ENCODE measurements at places on chromosomes 1 and 21.
A peak's percentile ranks its signal among the peaks of the same experiment; 100 is the strongest.

GRCh38 chr1:36965275-36966159 is 68.8 kb downstream of the GRIK3 start:
- no peak for DNase-seq

DNA sequence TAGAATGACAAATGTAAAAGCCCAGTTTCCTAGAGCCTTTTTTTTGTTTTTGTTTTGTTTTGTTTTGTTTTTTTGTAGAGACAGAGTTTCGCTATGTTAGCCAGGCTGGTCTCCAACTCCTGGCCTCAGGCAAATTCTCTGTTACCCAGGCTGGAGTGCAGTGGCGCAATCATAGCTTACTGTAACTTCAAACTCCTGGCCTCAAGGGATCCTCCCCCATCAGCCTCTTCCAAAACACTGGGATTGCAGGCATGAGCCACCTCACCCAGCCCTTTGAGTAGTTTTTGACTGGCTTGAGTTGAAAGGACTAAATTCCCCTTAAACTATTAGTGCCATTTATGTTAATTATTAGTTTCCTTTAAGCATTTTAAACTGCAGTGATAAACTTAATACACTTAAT is 28.8 kb upstream of the ZBTB18 start:
- DNase-seq, result no peak

DNA sequence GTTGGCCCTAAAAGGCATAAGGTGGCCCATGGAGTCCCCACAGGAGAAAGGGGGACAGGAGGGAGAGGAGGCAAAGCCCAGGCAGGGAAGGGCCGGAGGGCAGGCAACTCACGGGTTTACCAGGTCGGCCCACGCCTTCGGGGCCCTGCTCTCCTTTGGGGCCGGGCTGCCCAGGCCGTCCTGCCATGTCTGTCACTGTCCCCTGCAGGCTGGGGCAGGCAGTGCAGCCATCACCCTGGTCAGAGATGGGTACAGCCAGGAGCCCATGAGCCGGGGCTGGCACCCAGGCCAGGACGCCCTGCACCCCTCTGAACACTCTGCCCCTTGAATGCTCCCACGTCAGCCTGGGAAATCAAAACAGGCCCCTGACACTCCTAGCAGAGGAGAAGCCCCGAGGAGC is 19.8 kb downstream of the COL16A1 start:
- no peak for DNase-seq

GRCh38 chr1:168081373-168082007 is 55.2 kb downstream of the GPR161 start:
- DNase-seq, result no peak

GRCh38 chr1:236460103-236460502 is 63.7 kb upstream of the LGALS8 start:
- no peak for DNase-seq

GRCh38 chr1:29756085-29756484 is 519.8 kb downstream of the PTPRU start:
- DNase-seq, result no peak

DNA sequence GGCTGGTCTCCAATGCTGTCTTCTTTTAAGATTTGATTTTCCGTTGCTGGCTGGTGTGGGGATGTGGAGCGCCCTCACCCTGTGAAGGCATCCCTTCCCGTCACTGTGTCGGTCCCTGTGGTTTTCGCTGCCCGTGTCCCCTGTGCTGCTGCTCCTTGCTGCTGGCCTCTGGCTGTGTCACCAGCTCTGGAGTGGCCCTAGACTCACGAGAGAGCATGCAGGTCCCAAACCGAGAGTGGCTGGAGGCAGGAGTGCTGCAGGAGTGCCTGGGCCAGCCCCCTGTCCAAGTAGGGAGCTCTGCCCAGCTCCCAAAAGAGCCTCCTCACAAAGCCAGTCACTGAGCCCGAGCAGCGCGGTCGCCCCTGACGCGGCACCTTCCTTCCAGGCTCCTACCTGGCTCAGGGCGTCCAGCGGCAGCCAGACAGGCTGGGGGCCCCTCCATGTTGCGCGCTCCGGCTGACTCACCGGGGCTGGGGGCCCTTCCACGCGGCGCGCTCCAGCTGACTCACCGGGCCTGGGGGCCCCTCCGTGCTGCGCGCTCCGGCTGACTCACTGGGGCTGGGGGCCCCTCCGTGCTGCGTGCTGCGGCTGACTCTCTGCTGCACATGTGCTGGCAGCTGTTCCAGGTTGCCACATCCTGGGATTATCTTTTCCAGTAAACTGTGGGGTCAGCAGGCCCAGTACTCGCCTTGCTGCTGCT is 106.7 kb upstream of the COL6A1 start:
- DNase-seq, result no peak

DNA sequence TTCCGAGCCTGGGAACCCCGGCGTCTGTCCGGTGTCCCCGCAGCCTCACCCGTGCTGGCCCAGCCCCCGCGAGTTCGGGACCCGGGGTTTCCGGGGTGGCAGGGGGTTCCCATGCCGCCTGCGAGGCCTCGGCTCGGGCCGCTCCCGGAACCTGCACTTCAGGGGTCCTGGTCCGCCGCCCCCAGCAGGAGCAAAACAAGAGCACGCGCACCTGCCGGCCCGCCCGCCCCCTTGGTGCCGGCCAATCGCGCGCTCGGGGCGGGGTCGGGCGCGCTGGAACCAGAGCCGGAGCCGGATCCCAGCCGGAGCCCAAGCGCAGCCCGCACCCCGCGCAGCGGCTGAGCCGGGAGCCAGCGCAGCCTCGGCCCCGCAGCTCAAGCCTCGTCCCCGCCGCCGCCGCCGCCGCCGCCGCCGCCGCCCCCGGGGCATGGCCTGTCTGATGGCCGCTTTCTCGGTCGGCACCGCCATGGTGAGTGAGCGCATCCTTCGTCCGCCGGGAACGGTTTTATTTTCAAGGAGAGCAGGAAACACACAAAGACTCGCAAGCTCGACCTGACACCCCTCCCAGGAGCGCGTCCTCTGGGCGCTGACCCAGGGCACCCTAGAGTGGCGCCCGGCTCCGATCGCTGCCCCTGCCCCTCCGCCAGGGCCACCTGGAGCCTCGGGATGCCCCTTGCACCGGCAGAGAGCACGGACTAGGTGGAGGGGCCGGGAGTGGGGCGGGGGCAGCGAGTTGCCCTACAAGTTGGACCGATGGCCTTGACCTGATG is at the start of gene ABCG1:
ABCG1 (plus strand) TSS at position 305 of the 770 bp plus-strand sequence; CDS start at position 428, 123 bp downstream.
- peak; percentile 63 for DNase-seq

DNA sequence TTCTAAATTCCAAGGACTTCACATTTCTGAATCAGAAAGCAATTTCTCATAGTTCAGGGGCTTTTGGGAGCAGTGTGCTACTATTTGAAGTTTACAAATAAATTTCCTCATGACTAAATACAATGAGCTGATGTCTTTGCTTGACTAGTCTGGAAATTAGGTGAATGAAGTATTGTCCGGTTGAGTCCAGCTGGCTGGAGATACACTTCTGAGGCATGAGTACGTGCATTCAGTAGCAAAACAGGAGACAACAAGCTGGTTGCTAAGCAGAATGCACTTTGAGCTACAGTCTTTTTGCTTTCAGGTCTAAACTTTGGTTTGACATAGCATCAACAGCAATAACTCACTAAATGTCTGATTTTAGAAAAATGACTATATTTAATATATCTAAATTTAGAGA is 27.1 kb downstream of the ZNHIT6 start:
- DNase-seq, result no peak

DNA sequence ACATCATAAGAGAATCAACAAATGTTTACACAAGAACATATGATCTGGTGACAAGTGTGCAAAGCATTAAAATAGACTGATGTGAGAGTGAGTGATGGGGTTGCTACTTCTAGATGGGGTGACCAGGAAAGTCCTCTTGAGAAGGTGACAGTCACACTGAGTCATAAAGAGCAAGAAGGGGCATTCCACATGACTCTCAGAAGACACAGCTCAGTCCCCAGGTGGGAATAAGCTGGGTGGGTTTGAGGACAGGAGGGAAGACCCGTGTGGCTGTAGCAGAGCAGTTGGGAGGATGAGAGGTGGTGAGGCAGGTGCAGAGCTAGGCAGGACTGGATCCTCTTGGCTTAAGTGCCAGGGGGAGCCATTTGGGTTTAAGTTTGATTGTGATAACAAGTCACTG is 53.1 kb downstream of the TNR start:
- no peak for DNase-seq

GRCh38 chr1:67987046-67987799 is 63.2 kb downstream of the DIRAS3 start:
- DNase-seq, result no peak

- DNase-seq, result no peak
Observed at GRCh38 chr1:65432918-65433317, 12.4 kb downstream of the LEPR start.

- DNase-seq, result no peak
Observed at GRCh38 chr1:26797627-26798026, 9.9 kb downstream of the PIGV start.

- DNase-seq, result no peak
Observed at GRCh38 chr21:36471254-36471723, 8.6 kb downstream of the CLDN14 start.

DNA sequence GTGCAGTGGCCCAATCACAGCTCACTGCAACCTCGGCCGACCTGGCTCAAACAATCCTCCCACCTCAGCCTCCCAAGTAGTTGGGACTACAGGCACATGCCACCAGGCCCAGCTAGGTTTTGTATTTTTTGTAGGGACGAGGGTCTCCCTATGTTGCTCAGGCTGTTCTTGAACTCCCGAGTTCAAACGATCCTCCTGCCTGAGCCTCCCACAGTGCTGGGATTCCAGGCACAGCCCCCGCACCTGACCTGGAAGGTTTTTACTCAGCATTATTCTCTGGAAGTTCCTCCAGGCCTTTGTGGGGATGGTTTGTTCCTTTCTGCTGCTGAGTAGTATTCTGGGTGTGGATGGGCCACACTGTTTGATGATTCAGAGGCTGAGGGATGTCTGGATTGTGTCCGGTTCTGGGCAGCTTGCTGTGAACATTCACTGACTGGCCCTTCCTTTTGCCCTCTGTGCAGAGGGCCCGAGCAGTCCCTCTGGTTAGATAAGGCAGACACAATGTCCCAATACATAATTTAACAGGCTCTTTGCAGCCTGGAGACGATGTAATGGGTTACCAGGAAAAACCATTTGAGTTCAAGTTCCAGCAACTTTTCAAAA is 6.0 kb upstream of the TRAPPC10 start:
- no peak for DNase-seq
